ENCODE measurements at places on chromosomes 12 and 14. TPM values are rescaled to one million over a fixed set of nuclear protein-coding genes. Genes with fewer than 3 reads are reported as not detected.

The OR6C2 gene
- not detected for total RNA-seq

The AKAP5 gene
- total RNA-seq, result 0.16 TPM

The PTGER2 gene
- total RNA-seq, result 1.6 TPM

The APOF gene
- total RNA-seq, result not detected

The MANSC4 gene
- not detected for total RNA-seq

The CLEC2B gene
- 16.5 TPM for total RNA-seq

The ERBB3 gene
- total RNA-seq, result 1.5 TPM

The FGF23 gene
- total RNA-seq, result not detected

The OR4Q2 gene
- total RNA-seq, result not detected

The CAPRIN2 gene
- total RNA-seq, result 82.2 TPM

The IL26 gene
- not detected for total RNA-seq

The OVCH1 gene
- total RNA-seq, result 0.27 TPM

The ZNF891 gene
- 1.8 TPM for total RNA-seq

The POTEG gene
- total RNA-seq, result not detected

The TCL1B gene
- not detected for total RNA-seq

The FITM1 gene
- not detected for total RNA-seq

The ALDH2 gene
- 23.1 TPM for total RNA-seq

The ACSM4 gene
- not detected for total RNA-seq

The C12orf50 gene
- total RNA-seq, result not detected

The JDP2 gene
- 80.1 TPM for total RNA-seq

The G2E3 gene
- 43.9 TPM for total RNA-seq

The TAS2R20 gene
- total RNA-seq, result 1.9 TPM

The KRT6C gene
- not detected for total RNA-seq

The PTCSC3 gene
- not detected for total RNA-seq

The NR1H4 gene
- total RNA-seq, result not detected

The CSRP2 gene
- 26.7 TPM for total RNA-seq

The PIWIL1 gene
- not detected for total RNA-seq

The EFS gene
- total RNA-seq, result 10.8 TPM

The ADSS1 gene
- 4.8 TPM for total RNA-seq

The PRH2 gene
- not detected for total RNA-seq

The C14orf39 gene
- total RNA-seq, result 0.18 TPM

The LBHD2 gene
- not detected for total RNA-seq

The ITGA7 gene
- 37.6 TPM for total RNA-seq

The RASSF9 gene
- 8.5 TPM for total RNA-seq

The FRMD6 gene
- total RNA-seq, result 257 TPM
